T-helper 2 cell (primary cell): ENCODE measurements at places on chromosomes 4 and X.

GRCh38 chr4:159698336-159698735, 595.5 kb downstream of the RAPGEF2 start:
- no peak for DNase-seq

- no peak for DNase-seq
Observed at GRCh38 chr4:184310881-184311709, 93.4 kb upstream of the ENPP6 start.

GRCh38 chr4:127421437-127421836, 211.3 kb upstream of the INTU start:
- no peak for DNase-seq

DNA sequence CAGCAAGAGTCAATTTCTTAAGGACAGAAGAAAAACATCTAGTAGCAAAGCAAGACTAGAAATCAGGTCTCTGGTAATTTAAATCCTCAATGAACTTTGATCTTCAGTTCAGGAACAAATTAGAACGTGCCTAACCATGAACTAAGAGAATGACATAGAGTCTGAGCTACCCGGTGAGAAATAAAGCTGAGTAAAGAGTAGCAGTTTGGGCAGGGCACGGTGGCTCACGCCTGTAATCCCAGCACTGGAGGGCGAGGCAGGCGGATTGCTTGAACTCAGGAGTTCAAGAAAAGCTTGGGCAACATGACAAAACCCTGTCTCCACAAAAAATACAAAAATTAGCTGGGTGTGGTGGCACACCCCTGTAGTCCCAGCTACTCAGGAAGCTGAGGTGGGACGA, 37.7 kb downstream of the ACE2 start:
- no peak for DNase-seq

DNA sequence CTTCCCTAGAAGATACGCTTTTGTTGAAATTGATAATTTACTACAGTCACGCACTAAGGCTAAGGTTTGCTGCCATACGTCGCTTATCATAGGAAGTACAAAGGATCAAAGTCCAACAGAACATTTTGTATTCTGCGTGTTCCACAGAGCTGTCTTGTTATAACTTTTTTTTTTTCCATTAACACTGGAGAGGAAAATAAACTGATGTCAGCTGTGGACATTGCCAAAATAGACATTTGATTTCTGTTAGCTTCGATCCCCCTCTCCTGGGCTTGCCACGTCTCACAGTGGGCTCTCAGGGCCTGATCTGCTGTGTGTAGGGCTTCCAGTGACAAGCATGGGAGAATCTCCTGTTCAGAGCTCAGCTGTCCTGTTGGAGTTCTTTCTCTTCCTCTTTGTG, 93.3 kb downstream of the SPATA18 start:
- no peak for DNase-seq

GRCh38 chr4:76488455-76488854, 53.4 kb downstream of the SHROOM3 start:
- no peak for DNase-seq

GRCh38 chr4:93828332-93828994, at the start of gene ATOH1:
Gene ATOH1, plus strand, starts transcription at chr4:93828753. Its CDS starts 174 bp downstream, at chr4:93828927.
- peak; percentile 10 for DNase-seq

GRCh38 chrX:57266871-57267270, 19.6 kb upstream of the FAAH2 start:
- DNase-seq: no peak

DNA sequence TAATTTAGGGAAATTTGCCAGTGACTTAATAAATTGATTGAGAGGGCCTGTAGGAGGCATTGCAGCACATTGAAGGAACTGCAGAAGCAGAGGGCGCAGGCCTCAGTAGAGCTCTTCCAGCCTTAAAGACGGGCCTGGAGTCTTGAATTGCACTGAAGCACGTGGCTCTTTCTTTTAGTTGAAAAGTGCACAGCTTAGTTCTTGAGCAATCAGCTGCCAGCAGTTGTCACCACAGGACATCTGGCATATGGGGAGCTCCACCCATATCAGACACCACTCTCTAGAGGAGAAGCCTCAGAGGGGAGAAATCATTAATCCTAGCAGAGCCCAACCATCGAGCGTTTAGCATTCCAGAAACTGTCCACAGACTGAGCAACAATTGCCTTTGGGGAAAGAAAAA, 16.0 kb upstream of the FGF16 start:
- no peak for DNase-seq

GRCh38 chrX:130336531-130336930, 3.2 kb upstream of the SLC25A14 start:
- no peak for DNase-seq

- DNase-seq: no peak
Observed at GRCh38 chr4:119310826-119311225, 11.1 kb downstream of the FABP2 start.

DNA sequence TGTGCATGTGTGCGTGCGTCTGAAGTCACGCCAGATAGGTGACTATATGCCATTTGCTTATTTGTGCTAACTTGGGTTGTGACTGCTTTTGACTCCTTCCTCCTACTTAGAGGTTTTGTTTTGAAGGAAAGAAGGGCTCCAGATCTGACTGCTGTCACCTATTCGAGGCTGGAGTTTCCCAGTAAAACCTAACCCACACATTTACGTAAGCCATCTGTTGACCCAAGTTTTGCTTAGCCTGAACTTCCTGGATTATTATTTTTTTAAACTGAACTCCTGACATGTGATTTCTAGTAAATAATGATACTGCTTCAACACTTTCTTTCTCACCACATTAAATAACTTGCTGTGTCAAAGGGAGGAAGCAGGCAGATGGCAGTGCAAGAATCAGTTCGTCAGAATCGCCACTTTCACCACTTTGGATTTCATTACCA, 41.5 kb downstream of the DTHD1 start:
- DNase-seq: peak; percentile 7

DNA sequence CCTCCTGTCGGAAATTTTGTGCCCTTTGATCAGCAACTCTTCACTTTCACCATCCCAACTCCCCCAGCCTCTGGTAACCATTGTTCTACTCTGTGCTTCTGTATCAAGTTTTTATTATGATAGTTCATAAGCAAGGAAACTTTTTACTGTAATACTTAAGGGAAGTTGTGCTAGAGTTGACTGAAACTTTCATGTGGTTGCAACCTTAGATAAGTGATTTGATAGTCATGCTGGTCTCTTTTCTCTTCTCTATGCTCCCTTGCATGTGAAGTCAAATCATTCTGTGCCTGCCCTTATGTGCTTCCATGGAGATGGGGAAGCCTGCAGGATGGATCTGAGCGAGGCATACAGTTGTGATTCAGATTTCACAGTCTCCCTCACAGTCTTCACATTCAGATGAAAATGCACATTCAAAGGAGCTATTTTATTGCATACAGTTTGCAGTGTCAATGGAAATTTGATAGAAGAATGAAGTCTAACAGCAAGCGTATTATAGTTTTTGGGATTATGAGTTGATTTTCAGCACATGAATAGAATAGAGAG, 1428.3 kb upstream of the TENM3 start:
- DNase-seq: no peak

- no peak for DNase-seq
Observed at GRCh38 chr4:183402771-183403170, 41.7 kb upstream of the CDKN2AIP start.

- no peak for DNase-seq
Observed at GRCh38 chrX:7635604-7636003, 207.4 kb upstream of the VCX start.

DNA sequence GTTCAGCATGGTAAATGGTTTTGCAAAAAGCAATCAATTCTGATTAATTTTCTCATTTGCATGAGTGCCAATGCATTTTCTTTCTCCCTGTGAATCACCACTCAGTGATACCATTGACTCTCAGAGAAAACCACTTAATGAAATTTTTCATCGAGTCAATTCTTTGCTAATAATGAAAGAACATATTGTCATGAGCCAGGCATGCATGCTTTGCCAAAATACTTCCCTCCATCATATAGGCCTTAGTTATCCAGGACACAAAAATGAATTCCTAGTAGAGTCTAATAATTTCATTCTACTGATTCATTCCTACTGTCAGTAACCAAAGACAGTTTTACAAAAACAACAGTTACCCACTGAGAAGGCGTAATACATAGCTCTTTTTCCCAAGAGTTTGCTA, 680.0 kb downstream of the TRIML1 start:
- DNase-seq: no peak

GRCh38 chrX:68988865-68989264, 160.0 kb downstream of the EFNB1 start:
- DNase-seq: no peak

- DNase-seq: no peak
Observed at GRCh38 chrX:66110112-66110511, 53.9 kb upstream of the HEPH start.

- no peak for DNase-seq
Observed at GRCh38 chr4:107801766-107802211, 22.9 kb upstream of the SGMS2 start.

- no peak for DNase-seq
Observed at GRCh38 chr4:40739347-40739746, 10.4 kb upstream of the NSUN7 start.

GRCh38 chrX:31124536-31124935, 52.7 kb upstream of the FTHL17 start:
- DNase-seq: no peak

DNA sequence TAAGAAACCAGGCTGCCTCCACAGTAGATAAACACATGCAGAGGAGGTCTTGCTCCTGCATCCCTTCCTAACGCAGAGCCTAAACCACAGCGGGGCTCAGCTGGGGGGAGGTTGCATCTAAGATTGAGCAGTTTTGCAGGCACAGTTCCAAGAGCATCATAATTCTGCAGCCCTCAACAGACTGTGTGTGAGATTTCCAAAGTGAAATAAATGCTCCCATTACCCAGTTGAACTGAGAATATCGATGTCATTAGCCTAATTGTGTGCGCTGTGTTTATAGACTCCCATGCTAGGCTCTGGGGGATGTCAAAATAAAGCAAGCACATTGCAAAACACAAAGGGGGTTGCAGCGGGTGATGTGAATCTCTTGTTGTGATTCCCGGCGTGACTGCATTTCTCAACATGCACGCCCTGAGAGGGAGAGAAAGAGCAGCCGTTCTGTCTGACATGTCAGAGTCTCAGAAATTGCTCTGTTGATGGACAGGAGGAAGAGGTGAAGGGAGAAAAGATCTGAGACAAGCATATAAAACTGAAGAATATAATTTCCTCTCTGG, 150.0 kb upstream of the PSAPL1 start:
- no peak for DNase-seq

- DNase-seq: no peak
Observed at GRCh38 chr4:123676890-123677229, 280.3 kb downstream of the SPRY1 start.

DNA sequence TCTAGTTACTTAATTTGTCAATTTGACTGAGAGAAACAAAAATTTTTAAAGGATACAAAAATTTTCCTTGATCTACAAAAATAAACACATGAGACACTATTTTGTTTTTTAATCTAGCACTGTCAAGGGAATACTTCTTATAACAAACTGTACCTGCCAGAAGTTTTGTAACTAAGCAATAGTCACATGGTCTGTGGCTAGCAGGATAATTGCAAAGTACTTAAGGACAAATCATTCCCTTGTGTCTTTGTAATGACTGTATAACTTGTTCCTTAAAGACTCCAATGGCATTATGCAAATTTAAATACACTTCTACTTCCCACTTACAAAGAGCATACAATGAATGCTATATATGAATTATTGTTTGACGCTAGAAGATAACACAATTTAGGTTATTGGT, 25.1 kb upstream of the ANK2 start:
- DNase-seq: no peak

GRCh38 chrX:104281564-104281963, 26.8 kb upstream of the ESX1 start:
- DNase-seq: no peak

DNA sequence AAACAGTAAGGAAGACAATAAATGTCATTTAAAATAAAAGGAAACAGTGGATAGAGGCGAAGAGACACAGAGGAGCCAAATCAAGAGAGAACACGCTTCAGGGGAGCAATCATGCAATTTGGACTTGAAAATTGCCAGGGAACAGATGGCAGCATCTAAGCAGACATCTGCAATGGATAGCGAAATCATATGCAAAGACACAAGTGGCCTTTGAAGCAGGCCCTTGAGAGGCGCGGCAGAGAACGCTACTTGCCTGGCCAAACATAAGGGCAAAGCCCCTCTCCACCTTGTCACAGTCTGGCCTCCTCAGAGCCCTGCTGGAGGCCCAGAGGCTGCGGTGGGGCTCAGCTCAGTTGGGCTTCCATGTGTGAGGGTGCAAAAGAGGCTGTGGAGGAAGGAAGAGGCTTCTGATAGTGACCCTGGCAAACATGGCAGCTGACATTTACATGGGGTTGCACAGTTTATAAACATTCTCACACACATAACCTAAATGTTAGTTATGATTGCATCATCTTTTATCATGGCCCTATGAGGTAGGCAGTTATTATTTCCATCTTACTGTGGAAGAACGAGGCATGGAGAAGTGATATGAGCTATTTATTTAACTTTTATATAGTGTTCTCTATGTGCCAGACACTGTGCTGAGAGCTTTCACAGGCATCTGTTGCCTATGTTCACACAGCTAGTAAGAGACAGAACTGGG, 18.3 kb downstream of the ADGRG4 start:
- no peak for DNase-seq

GRCh38 chr4:24470666-24471485, 113.5 kb downstream of the DHX15 start:
- peak; percentile 41 for DNase-seq

- no peak for DNase-seq
Observed at GRCh38 chr4:138558886-138559285, 316.7 kb upstream of the SLC7A11 start.
